ENCODE measurements at places on chromosomes 6 and 20.

GRCh38 chr20:49969234-49969633 is 13.5 kb upstream of the SNAI1 start:
- DNase-seq = no peak

GRCh38 chr6:113623129-113623528 is 234.0 kb upstream of the MARCKS start:
- DNase-seq = no peak

- DNase-seq = no peak
These were observed 458.7 kb downstream of the RNF144B start for GRCh38 chr6:18845896-18846295.

DNA sequence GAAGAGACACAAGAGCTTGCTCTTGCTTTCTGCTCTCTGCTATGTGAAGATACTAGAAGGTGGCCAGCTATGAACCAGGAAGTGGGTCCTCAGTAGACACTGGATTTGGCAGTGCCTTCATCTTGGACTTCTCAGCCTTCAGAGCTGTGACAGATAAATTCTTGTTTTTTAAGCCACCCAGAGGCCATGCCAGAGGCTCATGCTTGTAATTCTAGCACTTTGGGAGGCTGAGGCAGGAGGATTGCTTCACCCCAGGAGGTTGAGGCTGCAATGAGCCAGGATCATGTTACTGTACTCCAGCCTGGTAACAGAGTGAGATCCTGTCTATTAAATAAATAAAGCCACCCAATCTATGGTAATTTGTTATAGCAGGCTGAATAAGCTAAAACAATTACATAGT is 185.5 kb upstream of the SALL4 start:
- no peak for DNase-seq

GRCh38 chr6:34074064-34074742 is 71.7 kb downstream of the GRM4 start:
- DNase-seq = no peak

GRCh38 chr6:146636481-146636880 is 37.7 kb downstream of the ADGB start:
- no peak for DNase-seq

DNA sequence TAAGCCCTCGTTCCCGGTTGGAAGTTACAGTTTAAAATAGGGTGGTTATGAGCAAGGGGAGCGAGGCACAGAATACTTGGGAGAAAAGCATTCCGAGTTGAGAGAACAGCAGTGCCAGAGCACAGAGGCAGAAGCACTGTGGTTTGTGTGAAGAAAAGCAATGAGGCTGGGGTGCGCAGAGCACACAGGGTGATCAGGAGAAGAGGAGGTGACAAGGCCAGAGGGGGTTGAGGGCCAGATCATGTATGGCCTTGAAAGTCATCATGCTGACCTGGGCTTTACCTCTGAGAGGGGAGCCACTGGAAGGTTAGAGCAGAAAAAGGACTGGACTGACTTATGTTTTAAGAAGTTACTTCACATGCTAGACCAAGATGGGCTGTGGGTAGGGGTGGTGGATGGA is 3.5 kb upstream of the BTN3A2 start:
- DNase-seq = no peak

- no peak for DNase-seq
These were observed 40.0 kb upstream of the OPN5 start for GRCh38 chr6:47741807-47742206.

- DNase-seq = no peak
These were observed 43.0 kb downstream of the CFAP61 start for GRCh38 chr20:20095114-20095872.

DNA sequence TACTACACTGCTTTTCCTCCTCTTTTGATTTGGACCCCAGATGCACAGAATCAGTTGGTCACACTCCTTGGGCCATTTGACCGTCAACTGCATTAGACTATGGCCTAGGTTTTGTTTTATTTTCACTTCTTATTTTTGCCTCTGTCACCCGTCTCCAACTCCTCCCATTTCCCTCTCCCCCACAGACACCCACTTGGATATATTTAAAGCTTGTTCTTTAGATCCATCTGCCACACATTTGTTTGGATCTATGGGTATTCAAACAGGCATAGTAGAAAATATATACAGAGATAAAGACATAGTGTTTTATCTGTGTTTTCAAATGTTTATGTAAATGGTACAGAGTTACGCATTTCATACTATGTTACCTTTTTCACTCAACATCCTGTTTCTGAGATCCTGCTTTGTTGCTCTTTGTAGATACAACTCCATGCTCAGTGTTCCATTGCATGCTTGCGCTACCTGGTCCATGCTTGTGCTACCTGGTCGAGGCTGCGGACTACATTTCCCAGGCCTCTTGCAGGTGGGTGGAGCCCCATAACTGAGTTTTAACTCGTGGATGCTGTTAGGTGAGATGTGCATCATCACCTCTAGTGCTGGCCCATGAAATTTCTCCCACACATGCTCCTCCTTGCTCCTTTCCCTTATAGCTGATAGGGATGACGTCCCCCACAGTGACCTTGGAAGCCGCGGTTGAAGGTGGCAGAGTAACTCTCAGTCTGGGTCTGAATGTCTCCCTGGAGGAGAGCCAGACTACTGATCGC is 11.5 kb upstream of the PREX1 start:
- no peak for DNase-seq

GRCh38 chr20:4161401-4162251 is 146.3 kb upstream of the RNF24 start:
- no peak for DNase-seq

DNA sequence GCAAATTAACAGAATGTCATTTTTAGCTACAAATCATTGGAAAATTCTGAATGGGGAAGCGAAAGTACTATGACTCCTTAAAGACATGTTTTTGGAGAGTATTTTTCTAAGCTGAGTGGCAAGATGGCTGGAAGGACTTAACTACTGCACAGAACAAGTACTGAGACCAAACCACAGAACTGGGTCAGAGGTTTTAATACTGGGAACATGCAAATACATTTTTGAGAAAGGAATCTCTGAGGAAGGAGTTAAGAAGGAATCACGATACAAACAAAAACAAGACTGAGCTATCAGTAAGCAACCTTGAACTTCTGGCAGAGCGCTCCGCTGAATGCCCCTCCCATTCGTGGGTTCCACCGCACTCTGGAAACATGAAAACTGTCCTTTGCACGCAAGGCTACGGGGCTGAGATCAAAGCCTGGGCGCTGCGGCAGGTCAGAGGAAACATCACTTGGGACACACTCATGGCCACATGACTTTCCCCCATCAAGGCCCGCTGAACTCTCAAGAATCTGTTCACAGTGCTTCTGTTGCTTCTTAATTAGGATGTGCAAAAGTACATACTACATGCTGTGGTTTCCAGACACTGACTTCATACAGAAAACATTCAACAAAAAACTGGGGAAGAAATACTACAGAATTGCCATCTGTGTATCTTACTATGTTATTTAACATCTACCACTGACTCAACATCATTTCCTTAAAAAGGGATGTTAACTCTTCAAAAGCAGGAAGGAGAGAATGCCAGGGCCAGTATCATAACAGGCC is 27.8 kb downstream of the SLC23A2 start:
- DNase-seq = peak; percentile 63

DNA sequence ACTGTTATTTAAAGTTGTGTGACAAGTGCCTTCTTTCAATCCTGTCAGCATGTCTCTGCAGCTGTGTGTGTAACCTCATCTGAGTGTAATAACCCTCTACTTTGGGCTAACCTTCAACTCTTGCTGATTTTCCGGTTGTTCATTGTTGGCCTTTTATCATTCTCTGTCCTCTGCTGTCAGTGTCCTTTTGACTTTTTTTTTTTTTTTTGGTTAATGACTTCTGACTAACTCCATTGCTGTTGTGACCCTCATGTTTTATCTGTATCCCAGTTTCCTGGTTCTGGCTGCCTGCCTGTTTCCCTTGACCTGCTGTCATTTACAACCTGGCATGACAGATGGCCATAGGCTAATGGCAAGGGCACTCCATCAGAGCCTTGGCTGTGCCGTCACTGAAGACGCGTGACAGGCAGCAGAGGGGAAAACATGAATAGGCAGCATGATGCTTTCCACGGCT is 145.7 kb upstream of the MAN1A1 start:
- no peak for DNase-seq

DNA sequence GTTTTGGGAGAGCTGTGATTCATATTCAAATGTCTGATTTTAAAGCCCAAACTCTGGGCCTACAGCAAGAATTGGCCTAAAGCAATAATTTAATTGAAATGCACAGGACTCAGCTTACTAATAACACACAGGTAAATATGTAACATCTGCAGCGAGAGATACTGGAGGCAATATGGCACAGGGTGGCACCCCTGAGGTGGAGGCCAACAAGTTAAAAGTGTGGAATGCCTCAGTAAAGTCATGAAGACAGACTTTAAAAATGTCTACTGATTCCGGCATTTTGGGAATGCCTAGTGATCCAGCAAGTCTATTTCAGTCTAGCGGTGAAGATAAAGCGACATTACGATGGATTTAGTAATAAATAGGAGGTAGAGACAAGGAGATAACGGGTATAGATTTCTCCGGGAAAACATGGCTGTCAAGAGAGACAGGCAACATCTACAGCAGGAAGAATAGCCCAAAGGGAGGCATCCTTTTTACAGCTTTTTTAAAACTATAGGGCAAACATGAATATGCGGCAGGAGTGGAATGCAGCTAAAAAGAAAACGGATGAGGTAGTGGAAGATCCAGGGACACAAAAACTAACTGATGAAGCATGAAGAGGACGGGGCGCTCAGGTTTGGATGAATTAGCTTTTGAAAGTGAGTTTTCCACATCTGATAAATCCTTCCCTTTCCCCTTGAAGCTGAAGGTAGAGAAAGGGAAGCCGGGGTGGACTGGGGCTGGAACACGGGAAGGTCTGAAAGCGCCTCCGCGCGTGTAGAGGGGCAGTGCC is 1.2 kb downstream of the NANP start:
- DNase-seq = no peak

GRCh38 chr20:43043887-43044286 is 145.8 kb downstream of the PTPRT start:
- DNase-seq = no peak

DNA sequence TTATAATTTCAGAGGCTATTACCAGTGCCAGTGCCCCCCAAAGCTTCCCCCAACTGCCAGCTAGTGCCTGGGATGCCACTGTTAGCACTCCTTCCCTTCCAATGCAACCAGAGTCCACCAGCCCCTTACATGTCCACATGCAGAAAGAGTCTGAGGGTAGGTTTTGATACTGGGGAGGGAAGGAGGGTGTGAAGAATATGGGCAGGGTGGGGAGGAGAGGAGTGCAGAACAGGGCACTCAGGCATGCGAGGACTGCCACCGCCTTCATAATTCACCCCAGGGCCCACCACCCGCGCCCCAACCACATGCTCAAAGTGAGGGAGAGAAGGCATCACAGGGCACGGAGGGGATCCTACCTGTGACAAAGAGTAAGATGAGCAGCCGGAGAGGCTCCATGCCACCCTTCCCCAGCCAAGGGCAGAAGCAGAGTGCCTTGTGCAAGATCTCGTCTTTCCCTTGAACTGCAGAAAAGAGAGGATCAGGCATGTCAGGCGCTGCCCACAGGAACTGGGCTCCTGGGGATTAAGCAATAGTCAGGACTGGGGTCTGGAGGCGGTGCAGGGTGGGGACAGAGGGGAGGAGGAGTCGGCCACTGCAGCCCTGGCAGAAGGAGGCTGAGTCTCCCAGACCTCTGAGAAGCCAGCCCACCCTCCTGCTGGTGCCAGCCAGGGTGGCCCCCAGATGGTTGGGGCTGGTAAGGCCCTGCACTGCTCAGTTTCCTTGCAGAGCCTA is at the start of gene TREM2:
TSS of gene TREM2 (minus strand) at position 430 of the 732 bp plus-strand sequence. CDS start at position 396, 34 bp downstream.
- DNase-seq = no peak

GRCh38 chr6:116764961-116765841 is at the start of gene FAM162B:
TSS of gene FAM162B (minus strand) at chr6:116765719. CDS start at chr6:116765576, 143 bp downstream.
- no peak for DNase-seq

DNA sequence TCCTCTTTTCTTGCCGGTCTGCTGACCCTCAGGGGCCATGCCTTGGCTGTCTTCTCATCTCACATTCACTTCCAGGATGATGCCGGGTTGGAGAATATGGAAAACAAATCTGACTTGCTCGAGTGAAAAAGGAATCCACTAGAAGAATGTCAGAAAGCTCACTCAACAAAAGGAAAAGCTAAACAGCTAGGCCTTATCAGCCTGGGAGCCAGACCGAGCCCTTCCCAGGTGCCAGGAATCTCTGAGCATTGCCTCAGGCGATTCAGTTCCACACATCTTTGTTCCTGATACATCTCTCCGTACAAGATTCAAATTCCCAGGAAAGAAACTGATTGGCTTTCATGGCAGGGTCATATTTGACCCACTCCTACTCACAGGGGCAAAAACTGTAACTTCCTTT is 9.2 kb upstream of the OSER1 start:
- DNase-seq = no peak

- no peak for DNase-seq
These were observed 348.0 kb downstream of the HDGFL1 start for GRCh38 chr6:22917344-22917743.

DNA sequence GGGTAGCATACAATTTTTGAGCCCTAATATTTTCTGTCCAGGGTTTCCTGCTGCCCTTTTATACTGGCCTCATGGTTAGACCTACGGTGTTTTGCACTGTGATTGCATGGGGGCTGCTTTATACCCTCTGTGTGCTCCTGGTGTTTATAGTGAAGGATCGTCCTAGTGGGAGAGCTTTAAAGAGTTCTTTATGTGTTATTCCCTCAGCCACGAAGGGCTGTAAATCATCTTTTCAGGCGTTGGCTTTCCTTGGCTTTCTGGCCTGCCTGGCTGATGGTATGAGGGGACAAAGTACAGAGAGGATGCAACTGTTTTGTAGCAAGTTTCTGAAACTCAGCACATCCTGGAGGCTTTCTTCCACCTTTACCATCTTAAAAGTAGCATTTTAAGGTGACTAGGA is 464.3 kb downstream of the EPM2A start:
- no peak for DNase-seq

GRCh38 chr20:62728028-62728780 is 19.6 kb downstream of the NTSR1 start:
- no peak for DNase-seq

DNA sequence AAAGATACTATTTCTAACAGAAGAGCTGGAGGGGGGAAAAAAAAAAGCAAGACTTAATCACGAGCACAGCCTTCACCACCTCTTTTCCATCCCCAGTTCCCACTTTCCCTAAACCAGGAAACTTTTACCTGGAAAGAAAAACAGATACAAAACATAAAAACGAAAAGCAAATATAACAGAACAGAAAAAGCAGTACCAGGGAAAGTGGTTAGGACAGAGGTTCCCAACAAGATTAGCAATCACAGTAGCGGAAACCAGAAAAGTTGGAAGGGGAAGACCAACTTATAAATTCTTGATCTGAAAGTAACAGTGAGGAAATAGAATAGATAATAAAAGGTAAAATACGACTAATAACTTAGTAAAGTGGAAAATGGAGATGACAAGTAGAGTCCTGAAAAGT is 1.2 kb downstream of the DDX39B start:
- DNase-seq = no peak

All from glomerular endothelial cell (primary cell).